ENCODE measurements at places on chromosomes 4 and X.

DNA sequence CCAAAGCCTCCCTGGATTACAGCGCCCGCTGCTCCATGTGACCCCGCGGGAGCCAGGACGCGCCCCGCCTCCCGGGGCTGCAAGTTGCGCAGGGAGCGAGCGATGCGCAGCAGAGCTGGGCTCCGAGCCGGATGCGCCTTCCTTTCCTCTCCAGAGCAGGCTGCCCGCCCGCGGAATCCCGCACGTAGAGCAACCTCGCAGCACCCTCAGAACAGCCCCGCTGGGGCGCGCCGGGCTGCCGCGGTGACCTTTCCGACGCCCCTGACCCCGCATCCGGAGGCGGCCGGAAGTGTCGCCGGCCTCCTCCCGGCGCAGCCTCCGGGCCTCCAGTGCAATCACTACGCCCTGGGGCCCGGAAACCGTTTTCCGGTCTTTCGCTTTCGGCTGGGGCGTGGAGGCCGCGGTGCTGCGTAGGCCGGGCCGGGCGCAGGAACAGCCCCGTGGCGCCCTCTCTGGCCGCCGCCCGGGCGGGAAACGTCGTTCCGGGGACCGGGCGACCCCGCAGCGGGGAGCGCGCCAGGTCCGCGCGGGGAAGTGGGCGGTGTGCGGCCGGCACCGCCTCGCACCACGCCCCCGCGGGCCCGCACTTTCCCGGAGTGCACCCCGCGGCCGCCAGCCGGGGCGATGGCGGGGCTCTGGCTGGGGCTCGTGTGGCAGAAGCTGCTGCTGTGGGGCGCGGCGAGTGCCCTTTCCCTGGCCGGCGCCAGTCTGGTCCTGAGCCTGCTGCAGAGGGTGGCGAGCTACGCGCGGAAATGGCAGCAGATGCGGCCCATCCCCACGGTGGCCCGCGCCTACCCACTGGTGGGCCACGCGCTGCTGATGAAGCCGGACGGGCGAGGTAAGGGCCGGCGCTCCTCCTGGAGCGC lies at the start of gene CYP4V2:
Gene CYP4V2 (plus strand): TSS at position 368 of the 866 bp plus-strand sequence. CDS start 257 bp downstream, at position 625.
- DNase-seq: peak; percentile 88

GRCh38 chr4:4735870-4736269 lies 123.6 kb upstream of the MSX1 start:
- no peak for DNase-seq

DNA sequence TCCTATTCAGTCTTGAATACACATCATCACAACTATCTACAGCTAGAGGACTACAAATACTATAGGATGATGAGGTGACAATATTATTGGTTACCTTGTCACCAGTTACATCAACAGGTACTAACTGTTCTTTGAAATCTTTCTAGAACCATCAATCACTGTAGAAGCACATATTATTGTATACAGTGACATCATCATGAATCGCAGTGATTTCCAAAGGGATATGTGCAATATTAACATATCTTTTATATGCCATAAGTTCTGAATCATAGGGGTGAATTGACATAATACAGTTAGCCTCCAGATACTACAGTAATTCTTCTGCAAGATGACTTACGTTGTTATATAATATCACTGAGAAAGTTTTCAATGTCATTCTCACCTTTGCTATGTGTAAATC lies 105.2 kb upstream of the HPGD start:
- no peak for DNase-seq

- DNase-seq: no peak
Measured at GRCh38 chr4:26821031-26821430, 39.6 kb upstream of the STIM2 start.

DNA sequence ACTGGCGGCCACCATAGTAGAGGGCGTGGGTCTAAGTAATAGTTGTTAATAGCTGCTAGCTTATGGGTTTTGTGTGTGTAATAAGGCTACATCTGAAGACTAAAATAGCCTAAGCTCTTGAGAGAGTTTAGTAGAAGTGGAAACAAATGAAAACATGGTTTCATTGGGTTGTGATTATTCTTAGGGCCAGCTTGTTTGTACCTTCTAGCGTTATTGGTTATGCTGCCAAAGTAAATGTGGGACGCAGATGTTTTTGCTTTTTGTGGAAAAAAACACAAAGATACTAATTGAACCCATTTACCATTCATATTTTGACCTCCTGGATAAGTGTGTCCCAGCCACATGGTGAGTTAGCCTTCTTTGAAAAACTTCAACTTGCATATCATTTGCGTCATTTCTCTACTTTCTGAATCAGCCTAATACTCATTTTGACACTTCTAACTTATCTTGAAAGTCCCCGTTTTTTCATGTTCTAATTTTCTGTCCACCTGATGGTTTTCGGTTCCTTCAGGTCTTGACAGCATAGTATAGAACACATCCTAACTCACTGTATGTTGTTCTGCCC lies 305.3 kb downstream of the FRMPD4 start:
- DNase-seq: no peak

GRCh38 chrX:15973299-15973698 lies 118.7 kb upstream of the AP1S2 start:
- DNase-seq: no peak

- peak; percentile 88 for DNase-seq
Measured at GRCh38 chrX:103214870-103215424, at the start of gene BEX4. BEX4 (plus strand) TSS chrX:103215108; CDS start chrX:103216154, 1,046 bp downstream.

Data from ureter (tissue), 1 donor.